Stimulated activated CD4-positive, alpha-beta T cell treated with anti-CD3 and anti-CD28 coated beads, Interleukin-4, amount 100 ng/mL, for 4 hours (primary cell): ENCODE measurements at places on chromosomes 13 and 19.

GRCh38 chr19:7342143-7342542, 6.6 kb upstream of the ARHGEF18 start:
- no peak for DNase-seq

DNA sequence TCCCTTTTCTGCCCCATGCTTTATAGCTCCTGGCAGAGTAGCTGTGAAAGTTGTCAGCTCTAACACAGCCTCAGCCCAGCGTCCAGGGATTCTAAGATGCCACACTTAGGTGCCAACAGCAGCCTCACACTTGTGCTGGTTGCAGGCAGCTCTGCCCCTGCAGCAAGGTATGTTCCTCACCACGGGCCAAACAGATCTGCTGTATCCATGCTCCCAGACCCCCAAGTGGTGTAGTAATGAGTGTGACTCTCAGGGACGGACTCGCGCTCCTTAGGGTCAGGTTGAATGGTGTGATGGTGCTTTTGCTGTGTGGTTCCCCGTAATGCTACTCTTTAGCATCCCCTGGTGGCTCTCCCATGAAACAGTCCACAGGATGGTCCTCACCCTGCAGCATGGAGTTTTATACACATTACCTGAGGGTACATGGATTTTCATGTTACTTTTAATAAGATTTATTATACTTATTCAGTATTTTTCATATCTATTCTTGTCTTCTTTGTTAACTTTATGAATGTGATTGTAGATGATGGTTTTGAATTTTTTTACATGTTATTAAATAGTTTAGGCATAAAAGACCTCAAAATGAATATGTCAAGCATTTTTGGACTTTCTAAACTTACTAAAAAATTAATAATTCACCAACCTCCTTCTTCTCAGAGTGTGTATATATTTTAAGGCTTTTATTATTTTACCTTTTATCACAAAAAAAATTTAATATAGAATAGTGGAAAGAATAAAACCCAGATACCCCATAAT, 232.5 kb downstream of the SLC7A1 start:
- DNase-seq = peak; percentile 3

DNA sequence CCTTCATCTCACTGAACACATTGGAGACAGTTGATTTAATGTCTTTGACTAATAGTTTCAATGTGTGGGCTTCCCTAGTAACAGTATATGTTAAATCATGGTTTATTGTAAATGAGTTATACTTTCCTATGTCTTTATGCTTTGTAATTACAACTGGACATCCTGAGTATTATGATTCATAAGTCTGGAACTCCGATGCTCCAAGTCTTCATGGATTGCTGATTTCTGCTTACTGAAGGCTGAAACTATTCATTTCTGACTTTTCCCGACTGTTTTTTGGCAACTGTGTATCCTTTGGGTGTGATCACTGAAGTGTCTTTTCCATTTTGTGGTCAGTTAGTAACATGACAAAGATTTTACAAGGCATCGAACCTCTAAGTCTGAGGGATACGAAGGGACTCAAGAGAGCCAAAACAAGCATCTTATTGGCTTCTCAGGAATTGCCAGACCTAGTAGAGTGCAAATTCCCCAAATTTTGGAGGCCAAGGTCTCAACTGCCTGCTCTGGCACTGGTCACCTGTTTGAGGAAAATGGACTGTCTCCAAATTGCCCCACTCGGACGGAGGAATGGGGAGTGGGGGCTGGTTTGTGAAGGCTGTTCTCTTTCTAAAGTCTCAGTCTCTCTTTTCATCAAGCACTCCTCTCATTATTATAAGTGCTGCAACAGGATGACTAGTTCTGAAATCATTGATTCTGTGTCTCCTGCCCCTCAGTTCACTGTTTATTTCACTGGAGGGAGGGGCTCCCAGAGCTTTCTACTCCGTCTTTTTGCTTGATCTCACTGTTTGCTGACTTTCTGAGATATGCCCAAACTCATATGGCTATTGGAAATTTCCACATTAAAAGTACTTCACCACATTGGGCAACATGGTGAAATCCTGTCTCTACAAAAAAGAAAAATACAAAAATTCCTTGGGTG, 20.2 kb upstream of the CD70 start:
- DNase-seq = no peak

DNA sequence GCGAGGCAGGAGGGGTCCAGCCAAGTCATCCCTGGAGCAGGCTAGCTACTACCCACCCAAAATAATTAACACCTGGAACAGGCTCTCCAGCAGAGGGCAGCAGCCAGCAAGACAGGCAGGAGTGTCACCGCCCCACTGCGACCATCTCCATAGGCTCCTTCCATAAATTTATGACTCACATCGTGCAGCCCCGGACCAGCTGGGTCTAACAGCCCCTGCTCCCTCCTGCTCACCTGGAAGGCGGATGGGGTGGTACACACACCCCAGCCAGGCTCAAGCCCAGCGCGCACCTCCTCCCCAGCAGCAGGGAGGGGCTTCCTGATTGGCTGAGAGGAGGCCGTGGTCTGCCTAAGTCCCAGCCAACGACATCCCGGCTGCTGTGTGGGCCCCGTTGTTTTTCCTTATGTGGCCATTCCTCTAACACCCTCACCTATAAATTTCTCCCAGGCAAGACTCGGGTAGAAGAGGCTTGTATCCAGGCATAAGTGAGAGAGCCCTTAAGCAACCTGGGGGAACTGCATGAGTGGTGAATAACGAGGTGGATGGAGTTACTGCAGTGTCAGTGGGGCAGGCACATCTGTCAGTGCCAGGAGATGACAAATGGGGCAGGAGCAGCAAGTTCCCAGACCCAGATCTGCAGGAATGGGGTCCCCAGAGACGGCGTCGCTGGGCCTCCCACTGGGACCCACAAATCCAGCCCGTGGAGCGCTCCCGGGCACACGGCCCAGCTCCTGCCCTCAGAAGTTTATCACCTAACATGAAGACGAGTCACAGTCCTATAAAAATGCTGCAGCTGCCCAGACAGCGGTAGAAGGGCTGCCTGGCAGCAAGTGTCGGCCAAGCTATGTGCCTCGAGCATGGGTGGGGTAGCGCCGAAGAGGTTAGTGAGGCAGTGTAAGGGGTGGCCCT, 43.1 kb downstream of the CEBPG start:
- DNase-seq = peak; percentile 59

DNA sequence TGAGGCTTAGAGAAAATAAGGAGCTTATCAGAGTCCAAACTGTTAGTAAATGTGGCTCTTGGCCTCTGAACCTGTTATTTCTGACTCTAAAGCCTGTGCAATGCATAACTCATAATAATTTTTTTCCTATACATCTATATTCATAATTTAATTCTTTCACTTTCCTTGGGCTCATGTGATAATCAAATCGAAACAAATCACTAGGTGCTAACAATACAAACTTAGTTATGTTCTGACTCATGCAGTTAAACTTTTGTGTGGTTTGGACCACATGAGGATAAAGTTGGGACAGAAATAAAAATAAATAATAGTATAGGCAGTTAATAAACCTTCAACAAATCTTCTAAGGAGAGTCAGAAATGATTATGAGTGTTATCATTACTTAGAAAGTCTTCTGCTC, 1629.0 kb downstream of the OLFM4 start:
- no peak for DNase-seq

- DNase-seq = no peak
These were observed 769.0 kb upstream of the SLITRK1 start for GRCh38 chr13:84651288-84651687.

GRCh38 chr19:31349160-31349881, at the start of gene TSHZ3:
TSS of gene TSHZ3 (minus strand) at chr19:31349436. CDS start at chr19:31349219, 217 bp downstream.
- DNase-seq = peak; percentile 51

- no peak for DNase-seq
These were observed 7.1 kb downstream of the ARID3A start for GRCh38 chr19:932648-933552.

DNA sequence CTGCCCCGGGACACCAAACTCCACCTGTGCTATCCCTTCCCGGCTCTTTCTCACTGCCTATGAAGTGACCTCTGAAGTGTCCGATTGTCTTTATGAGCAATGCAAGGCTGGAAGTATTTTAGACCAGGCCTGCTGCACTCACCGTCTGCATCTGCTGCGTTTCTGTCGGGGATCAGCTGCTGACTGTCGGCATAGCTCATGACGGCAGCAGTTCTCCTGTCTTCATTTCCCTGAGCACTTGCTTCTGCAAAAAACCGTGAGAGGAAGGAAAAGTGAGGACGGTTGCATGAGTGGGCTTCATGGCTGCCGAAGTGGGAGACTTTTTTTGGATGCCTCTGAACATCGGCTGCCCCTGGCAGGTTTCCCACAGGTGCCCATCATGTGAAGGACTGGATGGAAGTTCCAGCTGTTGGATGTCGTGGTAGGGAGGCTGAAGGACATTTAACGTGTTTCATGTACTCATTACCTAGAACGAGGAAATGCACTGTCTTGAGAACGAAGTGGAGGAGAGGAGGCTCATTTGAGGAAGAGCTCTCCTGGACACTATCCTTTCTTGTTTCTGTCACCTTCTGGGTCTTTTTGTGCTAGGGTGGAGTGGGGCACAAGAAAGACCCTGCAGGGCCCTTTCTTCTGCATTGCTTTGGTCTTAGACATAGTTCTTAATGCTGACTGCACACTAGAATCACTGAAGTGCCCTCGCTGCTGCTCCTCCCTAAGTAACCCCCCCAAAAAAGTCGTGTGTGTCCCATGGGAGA, 94.7 kb downstream of the RNASEH2B start:
- DNase-seq = no peak

DNA sequence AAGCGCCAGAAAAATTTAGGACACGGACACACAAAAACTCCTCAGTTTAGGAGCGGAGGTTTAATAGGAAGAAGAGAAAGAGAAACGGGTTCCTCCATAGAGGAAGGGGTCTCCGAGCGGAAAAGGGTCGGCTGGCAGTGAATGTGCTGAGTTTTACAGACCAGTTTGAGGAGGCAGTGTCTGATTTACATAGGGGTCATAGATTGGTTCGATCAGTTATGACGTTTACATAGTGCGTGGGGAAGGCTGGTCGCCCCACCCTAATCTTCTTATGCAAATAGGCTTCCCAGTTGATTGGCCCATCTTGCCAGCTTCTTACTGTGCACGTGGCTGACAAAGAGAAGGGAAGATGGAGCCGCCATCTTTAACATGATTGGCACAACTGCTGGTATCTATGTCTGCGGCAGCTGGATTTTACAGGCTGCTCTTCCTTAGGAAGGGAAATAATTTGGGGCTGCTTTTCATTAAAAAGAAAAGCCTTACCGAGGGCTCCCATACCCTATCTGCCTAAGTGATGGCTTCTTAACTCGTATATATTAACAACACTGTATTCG, 1.2 kb upstream of the ZNF225 start:
- DNase-seq = no peak

- no peak for DNase-seq
These were observed 10.6 kb downstream of the TFDP1 start for GRCh38 chr13:113595131-113595530.

- DNase-seq = no peak
These were observed 774 bp upstream of the PPP2R1A start for GRCh38 chr19:52188822-52189734.

DNA sequence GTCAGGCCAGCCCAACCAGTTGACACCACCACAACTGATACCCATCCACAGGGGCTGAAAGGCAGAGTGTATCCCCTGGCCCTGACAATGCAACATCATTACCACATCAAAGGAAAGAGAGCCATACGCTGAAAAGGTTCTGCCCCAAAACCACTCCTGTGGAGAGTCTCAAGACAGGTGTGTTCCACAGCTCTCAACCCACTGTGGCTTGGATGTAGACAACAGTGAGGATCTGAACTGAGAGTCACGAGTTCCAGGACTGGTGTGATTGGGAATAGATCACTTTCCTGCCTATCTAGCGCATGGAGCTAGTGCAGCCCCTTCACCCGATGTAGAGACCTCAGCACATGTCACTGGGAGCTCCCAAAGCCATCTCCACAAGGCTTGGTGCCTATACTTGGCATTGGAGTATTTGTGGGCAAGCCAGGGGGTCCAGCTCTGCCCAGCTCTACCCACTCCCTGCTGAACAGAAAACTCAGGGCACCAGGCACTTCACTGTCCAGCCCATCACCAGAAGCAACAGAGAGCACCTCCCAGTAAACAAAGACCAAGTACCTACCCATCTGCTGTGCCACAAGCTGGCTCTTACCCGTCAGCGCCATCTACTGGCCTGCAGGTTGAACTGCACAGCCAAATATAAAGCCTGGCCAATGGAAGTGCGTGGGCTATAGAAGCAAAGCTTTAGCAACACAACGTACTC, 579.5 kb downstream of the UQCRFS1 start:
- peak; percentile 25 for DNase-seq

DNA sequence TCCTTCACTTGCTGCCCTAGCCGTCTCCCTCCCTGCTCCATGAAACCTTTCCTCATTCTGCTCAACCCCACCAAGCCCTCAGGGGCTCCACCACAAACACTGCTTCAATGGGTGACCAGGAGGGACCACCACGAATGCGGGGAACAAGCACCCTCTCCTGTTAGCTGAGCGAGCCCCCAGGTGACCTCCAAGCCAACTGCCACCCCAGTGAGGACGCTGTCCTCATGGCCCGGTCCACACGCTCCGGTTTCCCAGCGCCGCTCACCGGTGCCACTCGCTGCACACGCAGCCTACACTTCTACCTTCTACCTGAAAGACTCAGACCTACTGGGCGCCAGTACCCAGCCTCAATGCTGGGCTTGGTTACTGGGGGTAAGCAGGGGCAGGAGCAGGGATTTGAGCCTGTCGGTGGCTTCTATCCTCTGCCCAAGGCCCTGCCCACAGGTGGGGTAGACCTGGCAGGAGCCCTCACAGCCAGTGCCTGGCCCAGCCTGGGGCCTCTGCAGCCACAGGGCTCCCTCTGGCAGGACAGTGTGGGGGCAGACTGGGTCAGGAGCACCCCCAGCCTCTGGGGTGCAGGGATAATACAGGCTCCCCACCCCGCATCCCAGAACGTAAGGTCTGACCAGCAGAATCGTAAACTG, 704 bp upstream of the TMEM86B start:
- no peak for DNase-seq

- DNase-seq = no peak
These were observed 1.1 kb downstream of the TNNI3 start for GRCh38 chr19:55156202-55157063.

DNA sequence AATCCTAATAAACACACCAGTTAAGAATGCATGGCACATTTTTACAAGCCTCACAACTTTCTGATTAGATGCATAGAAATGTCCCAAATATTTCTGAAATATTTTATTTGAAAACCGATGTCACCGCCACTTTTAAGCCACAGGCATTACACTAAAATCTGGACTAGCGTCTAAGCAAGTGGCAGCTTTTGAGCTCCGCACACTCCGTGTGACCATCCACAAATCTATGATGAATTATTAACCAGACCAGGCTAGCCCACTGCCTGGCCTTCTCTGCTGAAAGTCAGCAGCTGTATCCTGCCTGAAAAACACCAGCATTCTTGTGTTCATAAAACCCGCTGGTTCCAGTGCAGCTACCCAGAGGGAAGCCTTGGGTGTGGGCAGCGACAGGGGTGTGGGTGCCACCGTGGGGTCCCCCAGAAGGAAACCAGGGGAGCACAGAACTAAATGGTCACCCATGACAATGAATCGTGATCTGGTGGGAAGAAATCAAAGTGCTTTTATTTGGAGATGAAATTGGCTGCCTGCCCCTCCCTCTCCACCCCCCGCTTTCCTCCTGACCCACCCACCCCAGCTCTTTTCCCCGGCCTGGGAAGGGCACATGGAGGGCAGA, 13.8 kb downstream of the RASA3 start:
- DNase-seq = no peak

- DNase-seq = no peak
These were observed 28.0 kb downstream of the GGACT start for GRCh38 chr13:100560498-100561157.
